ENCODE measurements at places on chromosomes 12 and 14.

DNA sequence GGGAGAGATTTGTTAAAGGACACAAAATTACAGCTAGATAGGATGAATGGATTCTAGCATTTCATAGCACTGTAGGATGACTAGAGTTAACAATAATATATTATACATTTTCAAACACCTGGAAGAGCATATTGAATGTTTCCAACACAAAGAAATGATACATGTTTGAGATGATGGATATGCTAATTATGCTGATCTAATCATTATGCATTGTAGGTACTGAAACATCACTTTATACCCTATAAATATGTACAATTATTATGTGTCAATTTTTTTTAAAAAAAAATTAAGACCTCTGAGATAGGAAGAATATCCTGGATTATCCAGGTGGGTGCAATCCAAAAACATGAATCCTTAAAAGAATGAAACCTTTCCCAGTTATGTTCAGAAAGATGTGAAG lies 100.3 kb upstream of the CPNE8 start:
- no peak for DNase-seq

- DNase-seq: no peak
These were observed 20.0 kb upstream of the BCL7A start for GRCh38 chr12:122001466-122002209.

DNA sequence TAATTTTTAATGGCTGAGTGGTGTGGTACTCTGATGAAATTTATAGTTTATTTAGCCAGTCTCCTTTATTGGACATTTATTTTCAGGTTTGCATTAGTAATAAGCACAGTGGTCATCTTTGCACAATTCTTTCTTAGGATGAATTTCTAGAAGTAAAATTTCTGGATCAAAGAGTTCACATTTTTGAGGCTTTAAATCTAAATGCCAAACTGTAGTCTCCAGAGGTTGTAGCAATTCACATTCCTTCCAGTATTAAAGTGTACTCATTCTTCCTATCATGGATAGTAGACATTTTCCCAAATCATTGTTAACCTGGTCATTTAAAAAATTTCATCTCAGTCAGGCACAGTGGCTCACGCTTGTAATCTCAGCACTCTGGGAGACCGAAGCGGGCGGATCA lies 24.8 kb downstream of the SLC39A9 start:
- no peak for DNase-seq

GRCh38 chr12:56763753-56764657 lies 881 bp downstream of the HSD17B6 start:
- DNase-seq: peak; percentile 42

DNA sequence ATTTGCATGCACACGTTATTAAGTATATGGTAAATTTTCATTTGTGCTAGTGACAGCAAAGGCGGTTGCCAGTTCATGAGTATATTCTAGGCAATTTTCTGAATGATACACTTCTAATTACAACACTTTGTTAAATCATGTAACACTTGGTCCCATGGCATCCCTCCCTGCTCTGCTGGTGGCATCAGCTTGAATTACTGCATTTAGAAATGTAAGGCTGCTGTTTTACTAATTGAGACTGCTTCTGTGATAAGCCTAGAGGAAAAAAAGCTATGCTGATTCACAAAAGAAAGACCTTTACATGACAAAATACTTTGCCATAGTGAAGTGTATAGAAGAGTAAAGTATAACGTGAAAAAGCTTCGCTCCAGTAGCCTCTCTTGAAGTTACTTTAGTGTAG lies 636.1 kb downstream of the KCNH5 start:
- no peak for DNase-seq

DNA sequence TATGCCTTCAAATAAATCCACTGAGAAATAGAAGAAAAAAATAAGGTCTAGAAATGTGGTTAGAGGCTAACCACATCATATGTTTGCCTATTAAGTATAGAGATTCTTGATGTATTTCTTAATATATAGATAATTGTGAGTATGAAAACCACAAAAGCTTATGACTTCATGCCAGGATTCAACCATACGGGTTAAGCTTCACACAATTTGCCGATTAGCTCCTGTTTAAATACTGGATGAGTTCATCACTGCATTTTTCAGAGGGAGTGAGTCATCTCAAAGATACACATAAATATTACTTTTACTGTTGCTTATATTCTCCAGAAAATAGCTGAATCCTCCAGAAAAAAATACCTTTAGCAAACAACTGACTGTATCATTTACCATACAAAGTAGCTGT lies 79.6 kb downstream of the RPL10L start:
- DNase-seq: peak; percentile 79

DNA sequence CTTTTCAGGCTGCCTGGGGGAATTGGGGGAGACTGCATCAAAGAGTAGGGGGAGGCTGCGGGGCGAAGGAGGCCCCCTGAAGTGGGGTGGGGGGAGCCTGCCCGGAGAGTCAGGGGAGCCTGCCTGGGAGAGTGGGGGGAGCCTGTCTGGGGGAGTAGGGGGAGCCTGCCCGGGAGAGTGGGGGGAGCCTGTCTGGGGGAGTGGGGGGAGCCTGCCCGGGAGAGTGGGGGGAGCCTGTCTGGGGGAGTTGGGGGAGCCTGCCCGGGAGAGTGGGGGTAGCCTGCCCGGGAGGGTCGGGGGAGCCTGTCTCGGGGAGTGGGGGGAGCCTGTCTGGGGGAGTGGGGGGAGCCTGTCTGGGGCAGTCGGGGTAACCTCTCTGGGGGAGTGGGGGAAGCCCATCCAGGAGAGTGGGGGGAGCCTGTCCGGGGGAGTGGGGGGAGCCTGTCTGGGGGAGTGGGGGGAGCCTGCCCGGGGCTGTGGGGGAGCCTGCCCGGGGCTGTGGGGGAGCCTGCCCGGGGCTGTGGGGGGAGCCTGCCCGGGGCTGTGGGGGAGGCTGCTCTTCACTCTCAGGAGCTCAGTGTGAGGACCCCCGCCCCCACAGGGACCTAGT lies 6.5 kb upstream of the DEGS2 start:
- no peak for DNase-seq

- no peak for DNase-seq
These were observed 428.5 kb downstream of the ADAMTS20 start for GRCh38 chr12:43123461-43123860.
